ENCODE measurements at places on chromosomes 12 and 14.

DNA sequence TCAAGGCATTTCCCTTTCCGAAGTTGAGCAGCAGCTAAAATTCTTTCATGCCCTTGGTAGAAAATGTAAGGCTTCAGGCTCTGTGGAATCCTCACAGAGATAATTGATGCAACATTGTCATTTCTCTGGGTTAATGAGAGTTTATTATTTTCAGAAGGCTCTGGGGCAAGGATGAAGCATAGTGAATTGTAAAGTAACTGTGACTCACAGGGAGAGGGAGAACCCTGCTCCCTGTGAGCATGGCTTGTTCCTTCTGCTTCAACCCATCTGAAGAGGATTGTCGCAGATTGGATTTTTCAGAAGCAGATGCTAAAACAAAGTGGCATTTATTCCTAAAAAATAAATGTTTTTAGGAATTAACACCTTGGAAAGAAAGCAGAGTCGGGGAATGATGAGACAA is 41.2 kb downstream of the APOBEC1 start:
- no peak for DNase-seq

GRCh38 chr14:104800771-104801519 is at the start of gene ZBTB42:
ZBTB42 (plus strand) TSS chr14:104801101; CDS start chr14:104801198, 97 bp downstream.
- peak; percentile 70 for DNase-seq

DNA sequence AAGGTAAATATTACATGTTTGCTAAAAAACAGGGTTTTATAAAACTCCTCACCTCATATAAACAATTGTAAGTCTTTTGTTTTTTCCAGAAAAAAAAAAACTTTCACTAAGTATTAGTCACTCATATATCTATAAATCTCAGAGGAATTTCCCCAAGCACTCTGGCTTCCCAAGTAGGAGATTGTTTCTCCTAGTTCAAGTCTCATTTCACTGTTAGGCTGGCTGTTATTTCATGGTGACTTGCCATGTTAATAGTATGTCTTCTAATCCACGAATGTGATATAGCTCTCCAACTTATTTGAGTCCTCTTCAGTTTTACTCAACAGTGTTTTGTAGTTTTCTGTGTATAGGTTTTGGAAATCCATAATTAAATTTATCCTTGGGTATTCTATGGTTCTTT is 61.6 kb downstream of the CAPZA3 start:
- no peak for DNase-seq

GRCh38 chr14:32085845-32086383 is 8.8 kb downstream of the ARHGAP5 start:
- DNase-seq: no peak

DNA sequence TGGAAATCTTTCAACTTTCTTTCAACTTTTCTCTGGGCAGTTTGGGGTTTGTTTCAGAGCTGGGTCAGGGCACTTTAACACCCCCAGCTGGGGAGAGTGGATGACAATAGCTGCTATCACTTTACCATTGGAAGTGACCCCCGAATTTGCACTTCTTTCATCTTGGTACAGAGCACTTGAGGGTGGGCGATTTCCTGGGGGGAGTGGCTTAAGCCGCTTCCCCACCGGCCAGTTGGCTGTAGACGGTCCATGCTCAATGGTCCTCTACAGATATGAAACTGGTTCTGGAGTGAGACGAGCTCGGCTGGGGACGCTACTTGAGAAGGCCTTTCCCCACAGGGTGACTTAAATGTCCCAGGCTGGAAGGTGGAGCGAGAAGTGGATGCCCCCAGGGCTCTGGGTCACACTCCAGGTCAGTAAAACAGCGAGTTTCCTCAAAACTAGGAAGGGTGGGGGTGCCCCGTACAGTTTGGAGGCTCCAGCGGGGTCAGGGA is at the start of gene VRTN:
Gene VRTN, plus strand, starts transcription at position 231 of the 494 bp plus-strand sequence. CDS start 8,313 bp downstream, outside the sequence.
- DNase-seq: no peak

- DNase-seq: no peak
These were observed 13.0 kb downstream of the ATG14 start for GRCh38 chr14:55398679-55399078.

DNA sequence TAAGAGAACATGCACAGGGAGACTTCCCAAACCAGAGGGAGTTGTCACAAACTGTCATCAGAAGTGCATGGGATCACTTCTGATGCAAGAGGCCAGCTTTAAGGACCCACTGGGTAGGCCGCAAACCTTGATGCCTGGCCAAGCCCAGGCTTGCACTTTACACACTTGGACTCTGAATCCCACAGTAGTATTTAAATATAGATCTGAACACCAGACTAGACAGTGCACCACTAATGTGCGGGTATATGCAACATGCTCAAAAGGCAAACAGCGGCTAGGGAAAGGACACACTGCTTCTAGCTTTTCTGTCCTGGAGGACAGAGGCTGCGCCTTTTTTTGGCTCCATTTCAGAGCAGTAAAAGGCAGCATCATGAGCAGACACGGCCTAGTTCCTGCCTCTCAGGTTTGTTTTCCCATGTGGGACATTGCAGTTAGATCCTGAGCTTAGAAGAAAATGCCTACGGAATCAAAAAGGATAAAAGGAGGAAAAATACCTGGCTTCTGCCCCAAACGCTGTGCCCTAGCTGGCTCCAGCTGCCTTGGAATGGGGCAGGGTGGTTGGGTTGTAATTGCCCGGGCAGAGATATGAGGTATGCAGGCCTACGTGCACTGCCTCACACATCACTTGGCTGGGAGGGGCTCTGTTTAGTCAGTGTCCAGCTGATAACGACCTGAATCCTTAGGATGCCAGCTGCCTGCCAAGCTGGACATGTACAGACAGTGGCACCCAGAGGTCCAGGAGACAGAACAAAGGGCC is 84.5 kb upstream of the EGLN3 start:
- no peak for DNase-seq

- no peak for DNase-seq
These were observed 188.1 kb downstream of the SLC5A8 start for GRCh38 chr12:101021911-101022388.

DNA sequence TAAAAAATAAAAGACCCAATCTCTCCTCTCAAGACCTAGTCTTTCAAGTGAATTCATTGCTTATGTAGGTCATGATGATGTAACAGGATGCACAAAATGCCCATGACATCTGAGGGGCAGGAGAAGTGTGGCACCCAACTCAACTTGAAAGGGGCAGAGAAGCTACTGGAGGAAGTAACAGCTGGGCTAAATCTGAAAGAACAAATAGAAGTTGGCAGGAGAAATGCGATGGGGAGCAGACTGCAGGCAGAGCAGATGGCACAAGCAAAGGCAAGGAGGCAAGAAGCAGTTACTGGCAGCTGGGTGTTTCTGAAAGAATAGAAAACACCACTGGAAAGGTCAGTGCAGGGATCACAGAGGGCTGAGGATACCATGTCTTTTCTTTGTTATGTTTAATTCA is 14.6 kb downstream of the SLC38A4 start:
- no peak for DNase-seq

DNA sequence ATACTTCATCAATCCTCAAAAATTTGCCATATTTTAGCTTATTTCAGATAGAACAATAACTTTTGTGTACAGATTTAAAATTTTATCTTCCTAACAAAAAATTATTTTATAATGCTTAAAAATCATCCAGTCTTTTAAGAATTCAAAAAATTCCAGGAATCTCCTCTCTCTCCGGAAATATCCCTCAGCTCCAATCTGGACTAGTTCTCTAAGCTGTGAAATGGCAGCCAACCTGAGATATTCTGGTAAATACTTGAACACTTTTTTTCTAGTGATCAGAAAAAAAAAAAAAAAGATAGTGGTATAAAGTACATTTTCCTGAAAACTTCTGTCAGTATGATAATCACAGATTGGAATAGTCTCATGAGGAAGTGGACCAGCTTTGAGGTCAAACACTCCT is 57.6 kb downstream of the SSPN start:
- no peak for DNase-seq

- no peak for DNase-seq
These were observed 493 bp downstream of the HOXC5 start for GRCh38 chr12:54033106-54033979.

DNA sequence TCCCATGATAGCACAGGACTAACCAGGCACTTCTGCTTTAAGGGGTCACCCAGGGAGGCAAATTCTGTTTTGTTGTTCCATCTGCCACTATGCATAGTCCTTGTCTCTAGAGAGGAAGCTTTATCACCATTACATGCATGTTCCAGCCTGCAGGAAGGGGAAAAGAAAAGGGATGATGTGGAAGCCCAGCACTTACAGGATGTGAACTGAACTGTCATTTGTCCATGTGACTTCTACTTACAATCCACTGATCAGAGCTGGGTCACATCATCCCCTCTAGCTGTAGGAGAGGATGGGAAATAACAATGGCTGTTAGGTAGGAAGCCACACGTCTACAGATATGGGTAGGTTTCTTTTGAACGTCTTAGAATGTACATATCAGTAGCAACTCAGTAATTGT is 203.1 kb downstream of the PTPRO start:
- DNase-seq: no peak

DNA sequence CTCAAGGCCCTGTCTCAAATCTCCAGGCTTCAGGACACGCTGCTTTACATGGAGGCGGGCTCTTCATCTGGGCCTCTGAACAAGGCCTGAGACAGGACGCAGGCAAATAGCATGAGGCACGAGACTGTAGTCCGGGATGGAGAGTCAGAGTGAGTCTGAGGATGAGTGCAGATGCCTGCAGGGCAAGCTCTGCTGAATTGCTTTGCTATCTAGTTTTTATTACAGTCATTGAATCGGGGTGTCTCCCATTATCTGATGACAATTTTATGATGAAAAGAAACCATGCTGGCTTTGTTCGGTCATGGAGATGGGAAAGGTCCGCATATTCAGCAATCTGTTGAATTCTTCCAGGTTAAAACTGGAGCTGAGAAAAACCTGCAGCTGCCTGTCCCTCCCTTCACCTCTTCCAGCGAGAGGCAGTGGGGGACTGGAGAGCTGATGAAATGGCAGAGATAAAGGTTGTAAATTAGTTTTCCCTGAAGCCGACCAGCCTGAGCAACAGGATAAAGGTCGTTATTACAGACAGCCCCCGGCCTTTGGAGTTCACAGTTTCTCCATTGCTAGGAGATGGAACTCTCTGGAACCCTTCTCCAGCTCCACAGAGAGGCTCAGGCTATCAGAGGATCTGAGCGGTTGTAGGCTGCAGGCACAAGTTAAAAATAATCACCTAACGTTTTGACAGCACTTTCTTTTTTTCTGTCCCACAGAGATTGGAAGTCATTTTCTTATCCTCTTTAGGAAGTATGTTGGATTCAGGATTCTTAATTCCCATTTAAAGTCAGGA is 1.3 kb upstream of the ADGRD1 start:
- DNase-seq: no peak

GRCh38 chr12:70603044-70603443 is 34.2 kb downstream of the PTPRB start:
- no peak for DNase-seq

GRCh38 chr12:103571286-103571685 is 15.8 kb upstream of the STAB2 start:
- no peak for DNase-seq

- no peak for DNase-seq
These were observed 55.5 kb upstream of the TTC7B start for GRCh38 chr14:90871605-90872233.

- DNase-seq: no peak
These were observed 24.5 kb upstream of the HECTD1 start for GRCh38 chr14:31232081-31232480.

GRCh38 chr14:91009501-91010152 is 50.8 kb downstream of the RPS6KA5 start:
- no peak for DNase-seq

GRCh38 chr14:55929136-55929535 is 189.1 kb upstream of the PELI2 start:
- DNase-seq: no peak

DNA sequence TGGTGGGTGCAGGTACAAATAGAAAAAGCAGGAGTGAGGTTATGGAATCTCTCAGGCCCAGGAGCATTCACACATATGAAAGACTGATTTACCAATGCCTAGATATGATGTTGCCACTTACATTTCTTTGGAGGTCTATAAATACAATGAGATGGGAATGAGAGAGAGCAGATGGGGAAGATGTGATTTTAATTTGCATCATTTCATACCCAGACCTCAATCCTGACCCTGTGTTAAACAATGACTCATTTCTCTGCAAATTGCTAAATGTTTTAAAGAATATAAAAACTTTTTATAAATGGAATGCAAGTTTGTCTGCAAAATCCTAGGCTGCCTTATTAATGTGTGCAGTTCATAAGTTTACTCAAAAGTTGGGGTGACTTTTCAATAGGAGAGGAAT is 38.6 kb upstream of the GNG2 start:
- DNase-seq: no peak

DNA sequence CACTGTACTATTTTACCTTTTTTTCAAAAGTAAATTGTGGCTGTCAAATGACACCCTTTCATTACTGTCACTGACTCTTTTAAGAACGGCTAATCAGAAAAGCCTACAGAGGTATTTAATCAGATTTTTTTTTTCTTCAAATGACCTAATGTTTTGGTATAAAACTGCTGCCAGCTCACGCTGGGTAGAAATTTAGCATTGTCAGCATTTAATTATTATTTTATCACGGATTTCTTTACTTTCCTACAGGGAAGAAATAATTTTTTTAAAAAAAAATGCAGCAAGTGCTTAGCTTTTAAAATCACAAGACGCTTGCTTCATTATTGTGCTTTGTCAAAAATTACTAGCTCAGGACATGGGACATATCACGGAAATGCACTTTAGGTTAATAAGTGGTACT is 149.1 kb upstream of the FOXN3 start:
- no peak for DNase-seq

- DNase-seq: no peak
These were observed 35.6 kb upstream of the GPR68 start for GRCh38 chr14:91280129-91280528.

DNA sequence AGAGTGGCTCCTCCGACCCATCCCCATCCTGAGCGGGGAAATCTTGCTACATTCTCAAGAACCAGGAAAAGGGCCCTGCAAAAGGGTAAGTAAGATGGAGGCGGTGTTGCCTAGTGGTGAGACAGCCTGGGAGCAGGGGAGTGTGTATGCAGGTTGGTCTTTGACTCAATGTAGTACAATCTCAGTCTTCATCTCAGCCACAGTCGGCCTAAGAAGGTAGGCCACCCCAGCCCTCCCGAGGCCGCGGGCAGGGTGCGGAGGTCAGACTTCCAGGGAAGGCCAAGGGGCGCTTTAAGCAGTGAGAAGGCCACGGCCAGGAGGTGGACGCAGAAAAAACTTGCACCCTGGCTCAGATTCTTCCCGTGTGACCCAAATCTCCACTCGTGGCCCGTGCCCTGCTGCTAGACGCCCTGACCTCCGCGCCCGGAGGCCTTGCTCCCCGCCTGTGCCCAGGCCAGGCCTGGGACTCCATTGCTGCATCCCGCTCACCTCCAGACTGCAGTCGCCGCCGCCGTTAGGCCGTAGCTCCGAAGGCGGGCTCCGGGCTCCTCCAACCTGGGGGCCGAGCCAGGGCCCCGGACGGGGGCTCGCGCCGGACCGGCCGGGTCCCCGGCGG is 435 bp downstream of the FOXM1 start:
- no peak for DNase-seq

GRCh38 chr14:66641861-66642635 is 134.1 kb downstream of the GPHN start:
- DNase-seq: no peak

GRCh38 chr12:44260581-44260980 is 424.7 kb downstream of the TMEM117 start:
- DNase-seq: no peak

DNA sequence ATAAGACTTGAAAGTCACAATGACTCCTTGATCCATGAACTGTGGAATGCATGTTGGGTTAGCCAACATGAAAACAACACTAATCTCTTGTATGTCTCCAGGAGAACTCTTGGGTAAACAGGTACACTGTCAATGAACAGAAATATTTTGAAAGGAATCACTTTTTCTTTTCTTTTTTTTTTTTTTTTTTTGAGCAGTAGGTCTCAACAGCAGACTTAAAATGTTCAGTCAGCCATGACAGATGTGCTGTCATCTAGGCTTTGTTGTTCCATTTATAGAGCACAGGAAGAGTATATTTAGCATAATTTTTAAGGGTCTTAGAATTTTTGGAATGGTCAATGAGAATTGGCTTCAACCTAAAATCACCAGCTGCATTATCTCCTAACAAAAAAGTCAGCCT is 2.3 kb upstream of the PLEKHA5 start:
- no peak for DNase-seq
